Activated CD8-positive, alpha-beta T cell treated with anti-CD3 and anti-CD28 coated beads, Interleukin-2, amount 10 ng/mL, durations not matched to agents 7 days and 5 days (primary cell): ENCODE measurements at places on chromosomes 7 and 10. TPM values are rescaled to one million over a fixed set of nuclear protein-coding genes. Genes with fewer than 3 reads are reported as not detected.

Gene FAM204A
- 45.4 TPM for total RNA-seq

DNA sequence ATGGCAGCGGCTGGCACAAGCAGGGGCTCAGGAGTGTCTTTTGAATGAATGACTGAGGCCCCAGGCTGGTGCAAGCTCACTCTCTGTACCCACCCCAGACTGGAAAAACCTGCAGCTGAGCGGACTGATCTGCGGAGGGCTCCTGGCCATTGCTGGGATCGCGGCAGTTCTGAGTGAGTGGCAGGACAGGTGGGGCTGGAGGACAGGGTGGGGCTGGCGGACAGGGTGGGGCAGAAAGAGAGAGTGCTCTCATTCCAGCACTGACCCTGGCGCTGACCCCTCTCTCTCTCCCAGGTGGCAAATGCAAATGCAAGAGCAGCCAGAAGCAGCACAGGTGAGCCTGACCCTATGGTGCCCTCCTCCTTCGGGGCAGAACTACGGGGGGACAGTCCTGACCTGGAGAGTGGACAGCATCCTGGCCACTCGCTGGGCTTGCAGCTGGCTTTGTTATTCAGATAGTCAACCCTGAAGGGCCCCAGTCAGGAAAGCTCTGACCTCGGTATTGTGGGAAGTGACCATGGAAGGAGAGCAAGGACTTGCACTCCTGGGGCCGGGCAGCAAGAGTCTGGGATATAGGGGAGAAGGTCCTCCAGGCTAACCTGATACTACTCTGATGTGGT is 4.1 kb downstream of the FXYD4 start:
- H3K4me1 ChIP-seq = peaks cover 19% of the 10 kb centered on the region
- H3K36me3 ChIP-seq = no peaks in the 10 kb centered on the region
- H3K27ac ChIP-seq = no peak overlapping the region
- DNase-seq = no peak
- no peaks in the 10 kb centered on the region for H3K27me3 ChIP-seq

DNA sequence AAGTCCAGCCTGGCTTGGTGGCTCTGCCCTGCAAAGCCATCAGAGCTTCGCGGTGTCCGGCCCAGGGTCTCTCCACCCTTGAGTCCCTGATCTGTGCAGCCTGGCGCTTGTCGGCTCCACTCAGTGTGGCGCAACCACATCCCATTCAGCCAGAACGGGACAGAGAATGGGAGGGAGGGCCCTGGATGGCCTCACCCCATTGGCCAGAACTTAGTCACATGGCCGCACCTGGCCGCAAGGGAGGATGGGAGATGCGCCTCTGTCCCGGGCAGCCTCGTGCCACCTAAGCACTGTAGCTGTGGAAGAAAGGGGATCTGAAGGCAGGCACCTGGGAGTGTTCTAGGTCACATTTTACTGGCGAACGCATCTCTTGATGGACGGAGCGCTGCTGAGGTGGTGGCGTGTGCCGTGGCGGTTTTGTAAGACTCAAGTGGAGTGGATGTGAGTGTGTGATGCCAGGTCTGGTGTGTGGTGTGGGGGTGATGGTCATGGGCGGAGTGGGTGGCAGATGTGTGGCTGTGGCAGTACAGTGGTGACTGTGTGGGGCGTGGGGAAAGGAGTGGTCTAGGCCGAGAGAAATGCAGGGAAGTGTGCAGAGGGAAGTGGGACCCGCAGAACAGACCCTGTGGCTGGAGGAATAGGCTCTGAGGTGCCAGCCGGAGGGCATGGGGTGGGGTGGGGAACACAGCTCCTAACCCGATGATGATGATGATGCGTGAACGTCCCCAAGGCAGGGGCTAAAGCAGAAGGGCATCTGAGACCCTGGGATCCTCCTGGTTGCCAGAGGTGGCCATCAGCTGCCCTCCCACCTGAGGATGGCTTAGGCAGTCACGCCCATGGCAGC is 19.0 kb downstream of the CLEC2L start:
- no peak overlapping the region for H3K4me3 ChIP-seq
- no peak for DNase-seq
- H3K27me3 ChIP-seq = peaks cover 3% of the 10 kb centered on the region
- no peak overlapping the region for H3K27ac ChIP-seq
- H3K36me3 ChIP-seq = no peaks in the 10 kb centered on the region
- H3K4me1 ChIP-seq = no peaks in the 10 kb centered on the region

DNA sequence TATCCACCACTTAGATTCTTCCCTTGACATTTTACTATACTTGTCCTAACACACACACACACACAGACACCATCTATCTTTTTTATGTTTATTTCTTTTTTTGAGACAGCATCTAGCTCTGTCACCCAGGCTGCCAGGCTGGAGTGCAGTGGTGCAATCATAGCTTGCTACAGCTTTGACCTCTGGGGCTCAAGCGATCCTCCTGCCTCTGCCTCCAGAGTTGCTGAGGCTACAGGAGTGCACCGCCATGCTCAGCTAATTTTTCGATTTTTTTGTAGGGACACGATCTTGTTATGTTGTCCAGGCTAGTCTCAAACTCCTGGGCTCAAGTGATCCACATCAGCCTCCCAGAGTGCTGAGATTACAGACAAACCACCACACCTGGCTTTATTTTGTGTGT is 16.7 kb downstream of the WIPI2 start:
- H3K27me3 ChIP-seq = no peaks in the 10 kb centered on the region
- no peak overlapping the region for H3K27ac ChIP-seq
- peaks cover 35% of the 10 kb centered on the region for H3K36me3 ChIP-seq

DNA sequence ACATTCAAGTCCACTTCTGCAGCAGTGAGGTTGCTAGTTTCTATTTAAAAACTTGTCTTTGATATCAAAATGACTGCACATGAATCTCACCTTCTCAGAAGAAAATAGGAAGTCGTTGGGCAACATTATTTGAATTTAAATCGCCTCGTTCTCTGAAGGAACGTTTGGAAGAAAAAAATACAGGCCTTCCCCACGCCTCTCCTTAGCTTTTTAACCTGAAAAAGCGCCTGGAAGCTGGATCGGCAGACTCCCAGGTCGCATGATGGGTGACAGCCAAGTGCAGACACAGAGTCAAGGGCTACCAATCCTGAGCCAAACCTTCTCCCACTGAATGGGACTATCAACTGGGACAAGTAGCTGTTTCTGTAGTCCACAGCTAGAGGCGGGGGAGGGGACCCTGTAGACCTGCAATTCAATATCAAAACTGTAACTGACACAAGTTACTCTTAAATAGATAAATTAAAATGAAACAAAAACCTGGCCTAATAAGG is 2.2 kb downstream of the FAM53B start:
- peaks cover 6% of the 10 kb centered on the region for H3K27me3 ChIP-seq
- peaks cover 68% of the 10 kb centered on the region for H3K4me1 ChIP-seq
- H3K27ac ChIP-seq = no peak overlapping the region
- no peak for DNase-seq

GRCh38 chr7:2271273-2272026 is 29.4 kb downstream of the NUDT1 start:
- no peaks in the 10 kb centered on the region for H3K27me3 ChIP-seq
- no peak overlapping the region for H3K27ac ChIP-seq
- peaks cover 4% of the 10 kb centered on the region for H3K36me3 ChIP-seq
- no peak overlapping the region for H3K4me3 ChIP-seq

Gene TBXAS1
- total RNA-seq = 1.6 TPM

Gene GPR15LG
- not detected for total RNA-seq

GRCh38 chr10:71349406-71349805 is 30.3 kb downstream of the SLC29A3 start:
- no peak overlapping the region for H3K27ac ChIP-seq
- H3K36me3 ChIP-seq = no peaks in the 10 kb centered on the region
- H3K27me3 ChIP-seq = no peaks in the 10 kb centered on the region
- no peak for DNase-seq
- H3K4me3 ChIP-seq = no peak overlapping the region
- peaks cover 15% of the 10 kb centered on the region for H3K4me1 ChIP-seq

Gene SLC16A12
- not detected for total RNA-seq

DNA sequence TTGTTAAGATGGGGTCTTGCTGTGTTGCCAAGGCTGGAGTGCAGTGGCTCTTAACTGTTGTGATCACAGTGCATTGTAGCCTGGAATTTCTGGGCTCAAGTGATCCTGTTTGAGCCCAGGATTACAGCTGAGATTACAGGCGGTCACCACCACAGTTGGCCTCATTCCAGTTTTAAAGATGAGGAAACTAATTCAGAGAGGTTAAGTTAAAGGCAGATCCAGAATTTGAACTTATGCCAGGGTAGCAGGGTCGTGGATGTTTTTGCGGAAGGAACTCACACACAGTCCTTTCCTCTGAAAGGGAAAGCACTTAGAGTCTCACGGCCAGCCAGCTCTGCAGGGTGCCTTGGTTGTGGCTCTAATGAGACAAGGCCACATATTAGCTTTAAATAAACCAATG is 84.7 kb downstream of the MMRN2 start:
- H3K27ac ChIP-seq = no peak overlapping the region
- DNase-seq = no peak
- H3K4me1 ChIP-seq = no peaks in the 10 kb centered on the region
- no peak overlapping the region for H3K4me3 ChIP-seq
- no peaks in the 10 kb centered on the region for H3K27me3 ChIP-seq

DNA sequence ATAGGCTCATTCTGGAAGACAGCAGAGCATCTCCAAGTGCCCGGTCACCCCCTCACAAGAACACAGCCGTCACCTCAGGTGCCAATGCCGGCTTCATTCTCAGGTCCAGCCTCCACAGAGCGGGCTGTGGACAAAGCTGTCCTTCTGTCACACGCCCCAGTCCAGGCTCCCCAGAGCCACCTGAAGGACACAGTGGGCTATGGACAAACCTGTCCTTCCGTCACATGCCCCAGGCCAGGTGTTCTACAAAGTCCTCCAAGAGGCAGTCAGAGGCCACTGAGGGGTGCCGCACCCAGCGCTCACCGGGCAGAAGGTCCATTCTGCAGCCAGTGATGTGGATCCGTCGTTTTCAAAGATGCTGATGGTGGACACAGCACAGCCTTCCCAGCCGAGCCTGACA is 173.2 kb upstream of the PPP2R2D start:
- no peaks in the 10 kb centered on the region for H3K36me3 ChIP-seq
- H3K4me1 ChIP-seq = no peaks in the 10 kb centered on the region
- H3K27ac ChIP-seq = no peak overlapping the region
- no peak overlapping the region for H3K4me3 ChIP-seq
- DNase-seq = no peak
- peaks cover 2% of the 10 kb centered on the region for H3K27me3 ChIP-seq

DNA sequence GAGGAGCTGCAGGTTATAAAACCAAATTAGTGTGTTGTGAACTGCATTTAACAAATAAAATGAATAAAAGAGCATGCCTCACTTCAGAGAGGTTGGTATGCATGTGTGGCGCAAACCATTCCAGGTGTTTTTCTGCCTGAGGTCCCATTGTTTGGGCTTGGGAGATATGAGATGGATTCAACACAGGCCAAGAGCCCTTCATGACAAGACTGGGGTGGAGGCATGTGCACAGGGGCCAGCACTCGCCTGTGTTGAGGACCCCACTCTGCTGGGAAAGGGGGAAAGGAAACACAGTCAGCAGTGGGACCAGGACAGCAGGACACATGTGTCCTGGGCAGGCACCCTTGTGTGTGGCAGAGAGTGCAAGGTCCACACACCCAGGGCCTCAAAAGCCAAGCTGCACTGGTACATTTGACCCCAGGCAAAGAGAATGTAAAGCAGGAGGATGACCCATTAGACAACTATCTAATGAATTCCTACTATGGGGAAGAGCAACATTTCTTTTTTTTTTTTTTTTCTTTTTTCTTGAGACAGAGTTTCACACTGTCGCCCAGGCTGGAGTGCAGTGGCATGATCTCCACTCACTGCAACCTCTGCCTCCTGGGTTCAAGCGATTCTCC is 9.2 kb upstream of the SLC18A3 start:
- peaks cover 20% of the 10 kb centered on the region for H3K27me3 ChIP-seq
- DNase-seq = no peak
- no peak overlapping the region for H3K4me3 ChIP-seq
- H3K36me3 ChIP-seq = no peaks in the 10 kb centered on the region
- H3K27ac ChIP-seq = no peak overlapping the region

- H3K36me3 ChIP-seq = peaks cover 4% of the 10 kb centered on the region
- H3K27ac ChIP-seq = peak overlapping the region; percentile 93
- peaks cover 63% of the 10 kb centered on the region for H3K4me1 ChIP-seq
- DNase-seq = no peak
- H3K4me3 ChIP-seq = peak overlapping the region; percentile 80
- no peaks in the 10 kb centered on the region for H3K27me3 ChIP-seq
These were observed 68.6 kb downstream of the ZMIZ1 start for GRCh38 chr10:79137300-79137756.

- no peaks in the 10 kb centered on the region for H3K36me3 ChIP-seq
- no peak for DNase-seq
- peaks cover 4% of the 10 kb centered on the region for H3K27me3 ChIP-seq
- H3K4me3 ChIP-seq = no peak overlapping the region
- H3K4me1 ChIP-seq = peaks cover 9% of the 10 kb centered on the region
These were observed 217.7 kb downstream of the TCF7L2 start for GRCh38 chr10:113167702-113168101.

- H3K4me3 ChIP-seq = no peak overlapping the region
- no peak for DNase-seq
- H3K4me1 ChIP-seq = no peaks in the 10 kb centered on the region
- H3K36me3 ChIP-seq = no peaks in the 10 kb centered on the region
These were observed 43.1 kb downstream of the MBL2 start for GRCh38 chr10:52729271-52730104.

GRCh38 chr7:70408477-70408876 is 723.5 kb upstream of the GALNT17 start:
- H3K4me1 ChIP-seq = no peaks in the 10 kb centered on the region
- no peak overlapping the region for H3K4me3 ChIP-seq
- no peak overlapping the region for H3K27ac ChIP-seq
- peaks cover 2% of the 10 kb centered on the region for H3K27me3 ChIP-seq
- DNase-seq = no peak

DNA sequence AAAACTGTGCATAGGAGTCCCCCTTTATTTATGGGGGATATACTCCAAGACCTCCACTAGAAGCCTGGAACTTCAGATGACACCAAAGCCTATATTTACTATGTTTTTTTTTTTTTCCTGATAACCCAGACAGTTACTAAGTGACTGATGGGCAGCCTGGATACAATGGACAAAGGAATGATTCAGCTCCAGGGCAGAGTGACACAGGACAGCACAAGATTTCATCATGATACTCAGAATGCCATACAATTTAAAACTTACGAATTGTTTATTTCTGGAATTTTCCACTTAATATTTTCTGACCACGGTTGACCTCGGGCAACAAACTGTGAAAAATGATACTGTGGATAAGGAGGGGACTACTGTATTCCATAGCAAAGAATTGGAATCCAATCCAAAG is 843.6 kb downstream of the PCDH15 start:
- H3K27ac ChIP-seq = no peak overlapping the region
- DNase-seq = no peak
- no peaks in the 10 kb centered on the region for H3K36me3 ChIP-seq

GRCh38 chr7:66016131-66016461 is 34.1 kb upstream of the GUSB start:
- H3K27ac ChIP-seq = no peak overlapping the region
- DNase-seq = no peak
- no peaks in the 10 kb centered on the region for H3K4me1 ChIP-seq
- peaks cover 2% of the 10 kb centered on the region for H3K27me3 ChIP-seq
- H3K4me3 ChIP-seq = no peak overlapping the region

DNA sequence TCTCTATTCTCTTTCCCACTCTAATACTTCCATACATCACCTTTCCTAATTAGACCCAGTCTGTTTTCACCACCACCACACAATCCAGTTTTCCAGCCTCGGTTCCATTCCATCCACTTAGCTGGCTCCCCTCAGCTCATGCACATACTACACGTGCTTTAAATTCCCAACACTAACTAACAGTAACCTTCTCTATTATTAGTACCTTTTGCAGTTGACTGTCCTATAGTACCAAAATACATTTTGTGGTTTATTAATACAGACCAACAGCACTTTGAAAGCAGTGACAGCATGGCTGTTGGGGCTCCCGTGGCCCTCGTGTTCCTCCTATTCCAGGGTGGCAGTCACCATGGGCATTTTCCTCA is 64.9 kb downstream of the LARP4B start:
- DNase-seq = no peak
- H3K27ac ChIP-seq = no peak overlapping the region
- H3K4me3 ChIP-seq = no peak overlapping the region
- peaks cover 49% of the 10 kb centered on the region for H3K36me3 ChIP-seq
- no peaks in the 10 kb centered on the region for H3K27me3 ChIP-seq
